CD4-positive, alpha-beta T cell treated with Interleukin-2 at 100 ng/mL for 4 hours (primary cell): ENCODE measurements at places on chromosomes 5 and 9.
A peak's percentile ranks its signal among the peaks of the same experiment; 100 is the strongest.

- DNase-seq, result no peak
These were observed 136.5 kb downstream of the CDK5RAP2 start for GRCh38 chr9:120443489-120443888.

DNA sequence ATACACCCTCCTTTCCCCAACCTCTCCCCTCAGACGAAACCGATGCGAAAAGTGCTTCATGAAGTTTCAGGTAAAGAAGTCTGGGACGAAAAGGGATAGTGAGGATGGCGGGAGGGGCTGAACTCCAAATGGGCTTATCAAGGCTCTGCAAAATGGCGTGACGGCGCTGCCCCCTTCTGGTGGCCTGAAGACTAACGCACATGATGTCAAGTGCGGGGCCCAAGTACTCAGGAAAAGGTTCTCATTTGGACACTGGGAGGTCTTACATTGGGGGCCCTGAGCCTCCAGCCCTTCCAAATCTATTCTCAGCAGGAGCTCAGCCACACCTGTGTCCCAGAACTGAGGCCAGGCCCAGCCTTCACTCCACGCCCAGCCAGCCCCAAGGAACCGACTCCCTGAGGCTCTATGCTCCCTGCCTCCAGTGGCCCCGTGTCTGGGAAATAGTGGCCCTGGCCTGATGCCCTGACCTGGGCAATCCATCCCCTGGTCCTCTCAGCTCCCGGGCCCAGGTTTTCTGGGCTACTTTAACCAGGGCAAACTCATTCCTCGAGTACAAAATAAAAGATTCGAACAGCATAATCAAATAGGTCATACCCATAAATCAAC is 119.9 kb downstream of the KCNIP1 start:
- no peak for DNase-seq

- no peak for DNase-seq
These were observed 15.7 kb upstream of the AQP7 start for GRCh38 chr9:33418090-33418489.

GRCh38 chr9:20988671-20989315 is 42.6 kb downstream of the HACD4 start:
- DNase-seq, result no peak

- peak; percentile 66 for DNase-seq
These were observed 488 bp downstream of the VCP start for GRCh38 chr9:35071814-35072460.

- no peak for DNase-seq
These were observed 69.7 kb upstream of the ABL1 start for GRCh38 chr9:130765137-130766020.

DNA sequence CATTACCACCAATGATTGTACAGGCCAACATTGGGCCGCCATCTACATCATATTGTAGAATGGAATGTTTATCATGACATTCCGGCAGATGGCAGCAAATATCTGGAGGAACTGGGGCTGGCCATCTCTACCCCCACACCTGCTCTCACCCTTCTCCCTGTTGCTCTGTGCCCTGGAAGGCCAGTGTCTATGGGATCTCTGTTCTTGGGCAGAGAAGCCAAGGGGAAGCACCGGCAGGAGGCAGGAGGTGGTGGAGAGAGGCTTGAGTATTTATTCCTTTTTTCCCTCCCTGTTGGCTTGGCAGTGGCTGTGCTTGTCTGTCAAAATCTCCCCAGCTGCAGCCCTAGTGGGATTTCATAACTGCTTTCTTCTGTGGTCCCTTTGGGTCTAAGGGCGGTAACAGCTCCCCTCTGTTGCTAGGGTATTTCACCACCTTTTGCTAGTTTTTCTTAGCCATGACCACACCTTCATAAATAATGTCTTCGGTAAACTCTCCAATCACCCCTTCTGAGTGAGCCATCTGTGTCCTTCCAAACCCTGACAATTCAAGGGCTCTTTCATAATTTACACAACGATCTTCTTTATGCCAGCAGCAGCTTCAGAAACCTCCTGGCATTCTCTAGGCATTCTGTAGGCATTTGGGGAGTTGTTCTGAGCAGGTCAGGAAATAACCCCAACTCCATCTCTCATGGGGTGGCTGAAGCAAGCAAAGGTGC is 225.8 kb downstream of the MELK start:
- DNase-seq, result no peak

DNA sequence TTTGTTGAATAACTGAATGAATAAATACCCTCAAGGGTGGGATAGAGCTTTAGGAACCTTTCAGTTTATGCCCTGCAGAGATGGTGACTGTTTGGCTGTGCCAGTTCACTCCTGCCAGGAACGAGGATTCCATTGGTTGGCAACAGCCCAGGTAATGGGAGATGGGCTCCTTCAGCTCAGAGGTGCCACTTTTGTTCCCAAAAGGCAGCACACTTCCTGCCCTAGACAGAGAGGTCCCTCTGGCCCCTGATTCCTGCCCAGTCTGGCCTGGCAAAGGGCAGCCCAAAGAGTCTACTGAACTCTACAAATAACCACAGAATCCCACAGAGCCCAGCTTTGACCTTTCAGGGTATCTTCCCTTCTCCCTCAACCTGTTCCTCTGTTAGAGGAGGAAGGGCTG is 1.6 kb downstream of the C9orf152 start:
- no peak for DNase-seq

DNA sequence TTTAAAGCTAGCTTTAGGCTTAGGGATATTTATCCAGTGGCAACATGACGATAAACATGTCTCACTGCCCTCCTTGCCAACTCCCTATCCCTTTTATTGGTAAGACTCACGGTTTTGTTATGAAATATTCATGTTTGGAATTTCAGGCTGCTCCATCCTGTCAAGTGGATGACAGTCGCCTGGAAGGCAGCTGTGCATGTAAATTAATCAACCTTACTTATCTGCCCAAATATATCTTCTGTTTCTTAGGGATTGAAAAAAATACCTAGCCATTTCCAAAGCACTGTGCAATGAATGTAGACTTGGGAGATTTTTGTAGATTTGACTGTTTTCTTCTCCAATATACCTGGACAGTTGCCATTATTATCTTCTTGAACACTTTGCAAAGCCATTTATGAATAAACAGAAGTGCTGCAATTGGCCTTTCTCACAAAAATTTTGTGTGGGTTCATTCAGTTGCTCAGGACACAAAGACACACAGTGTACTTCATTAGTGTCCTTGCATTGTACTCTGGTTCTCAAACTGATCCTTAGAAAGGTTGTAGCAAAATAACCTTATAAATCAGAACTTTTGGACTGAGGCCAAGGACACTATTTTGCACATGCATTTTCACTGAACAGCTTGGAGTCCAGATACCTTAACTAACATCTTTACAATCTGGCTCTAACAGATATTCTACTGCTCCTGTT is 889.4 kb upstream of the SEMA6A start:
- no peak for DNase-seq

GRCh38 chr9:130008538-130008937 is 34.5 kb downstream of the FNBP1 start:
- no peak for DNase-seq

DNA sequence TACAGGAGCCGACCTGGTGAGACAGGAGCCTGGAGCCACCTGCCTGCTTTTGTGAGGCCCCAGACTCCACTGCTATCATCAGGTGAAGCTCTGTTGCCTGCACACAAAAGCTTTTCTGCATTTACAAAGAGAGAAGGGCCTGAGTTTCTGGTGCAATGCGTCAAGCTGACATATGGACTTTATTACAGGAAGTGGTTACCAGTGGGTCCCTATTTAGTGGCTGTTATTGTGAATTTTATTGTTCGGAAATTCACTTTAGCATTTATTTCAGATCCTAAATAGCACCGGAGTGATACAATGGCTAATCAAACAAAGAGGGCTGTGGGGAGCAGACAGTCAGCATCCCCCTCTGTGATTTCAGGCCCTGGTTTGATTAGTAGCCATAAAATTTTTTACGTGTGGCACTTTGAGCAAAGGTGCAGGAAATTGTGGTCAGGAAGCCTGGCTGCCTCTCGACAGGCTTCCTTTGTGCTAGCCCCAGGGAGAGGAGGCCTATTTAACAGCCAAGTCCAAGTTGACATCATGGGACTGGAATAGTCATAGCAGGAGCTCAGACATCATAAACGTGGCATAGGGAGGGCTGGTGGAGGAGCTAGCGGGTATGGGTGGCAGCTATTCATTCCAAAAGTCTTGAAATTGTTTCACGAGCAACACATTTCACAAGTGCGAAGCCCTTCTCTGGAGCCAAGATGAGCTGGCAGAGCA is 8.4 kb downstream of the TGFBI start:
- peak; percentile 30 for DNase-seq

GRCh38 chr5:147830035-147830434 is 1.4 kb downstream of the SPINK1 start:
- no peak for DNase-seq

DNA sequence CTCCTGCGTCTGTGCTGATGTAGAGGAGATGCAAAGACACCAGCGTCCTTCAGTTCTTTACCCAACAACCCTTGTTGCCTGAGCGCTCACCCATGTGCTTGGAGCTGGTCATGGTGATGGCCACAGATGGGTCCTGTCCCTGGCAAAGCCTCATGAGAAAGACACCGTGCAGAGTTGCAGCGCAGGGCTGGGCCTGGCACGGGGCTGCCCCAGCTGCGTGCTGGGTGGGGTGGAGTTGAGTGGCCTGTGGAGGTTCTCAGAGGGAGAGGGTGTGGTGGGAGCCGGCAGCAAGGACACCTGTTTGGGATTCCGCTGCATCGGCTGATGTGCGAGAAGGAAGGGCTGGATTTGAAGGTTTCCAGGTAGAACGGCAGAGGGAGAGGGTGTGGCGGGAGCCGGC is 125.2 kb upstream of the CACNA1B start:
- no peak for DNase-seq

DNA sequence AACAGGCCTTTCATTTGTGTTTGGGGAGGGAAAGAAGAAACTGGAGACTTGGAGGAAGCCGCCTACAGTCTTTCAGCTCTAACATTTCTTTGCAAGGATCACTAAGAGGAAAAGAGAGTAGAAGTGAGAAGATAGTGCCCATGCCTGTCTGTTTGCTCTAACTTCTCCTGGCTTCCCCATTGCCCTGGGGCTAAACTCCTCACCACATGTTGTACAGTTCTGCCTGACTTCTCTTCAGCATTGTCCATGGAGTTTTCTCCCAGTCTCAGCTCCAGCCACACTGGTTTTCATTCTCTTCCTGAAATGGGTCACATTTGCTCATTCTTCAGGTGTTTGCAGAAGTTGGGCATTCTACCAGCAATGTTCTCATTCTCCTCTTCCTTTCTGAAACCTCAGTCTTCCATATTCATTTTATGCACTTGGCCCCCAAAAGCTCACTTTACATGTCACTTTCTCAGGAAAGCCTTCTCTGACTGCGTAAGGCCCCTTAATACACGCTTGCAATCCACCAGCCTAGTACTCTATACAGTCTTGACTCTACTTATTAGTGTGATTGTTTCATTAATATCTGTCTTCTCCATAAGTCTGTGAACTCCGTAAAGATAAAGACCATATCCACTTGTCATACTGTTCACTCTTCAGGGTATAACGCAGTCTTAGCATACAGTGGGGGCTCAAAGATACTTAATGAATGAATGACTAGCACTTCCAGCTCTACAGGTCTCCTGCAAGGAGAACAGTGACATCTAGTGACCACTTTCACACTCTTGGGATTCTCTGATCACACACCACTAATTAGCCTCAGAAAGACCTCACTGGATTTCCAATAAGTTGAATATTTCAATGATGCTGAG is 40.2 kb upstream of the TRIM32 start:
- DNase-seq, result no peak

- no peak for DNase-seq
These were observed 87.2 kb downstream of the ATPSCKMT start for GRCh38 chr5:10162468-10162867.

GRCh38 chr5:134004626-134005416 is at the start of gene VDAC1:
TSS of gene VDAC1 (minus strand) at chr5:134004975. CDS start at chr5:133993012, 11,963 bp downstream.
- peak; percentile 80 for DNase-seq

GRCh38 chr9:99221621-99222415 is at the start of the genes ALG2 and SEC61B:
TSS of gene ALG2 (minus strand) at chr9:99221942. CDS start at chr9:99221894, 48 bp downstream.
TSS of gene SEC61B (plus strand) at chr9:99222282. CDS start at chr9:99222364, 82 bp downstream.
- peak; percentile 92 for DNase-seq

GRCh38 chr5:98463676-98464075 is 309.8 kb upstream of the RGMB start:
- DNase-seq, result no peak

GRCh38 chr5:107513337-107514085 is 157.2 kb downstream of the EFNA5 start:
- no peak for DNase-seq

- no peak for DNase-seq
These were observed 599 bp downstream of the RAD1 start for GRCh38 chr5:34914671-34915138.

GRCh38 chr9:16010221-16010620 is 457.4 kb downstream of the CCDC171 start:
- DNase-seq, result no peak

GRCh38 chr5:145104106-145104505 is 731.0 kb downstream of the PRELID2 start:
- no peak for DNase-seq

GRCh38 chr5:172342918-172343317 is 59.4 kb upstream of the UBTD2 start:
- DNase-seq, result no peak

DNA sequence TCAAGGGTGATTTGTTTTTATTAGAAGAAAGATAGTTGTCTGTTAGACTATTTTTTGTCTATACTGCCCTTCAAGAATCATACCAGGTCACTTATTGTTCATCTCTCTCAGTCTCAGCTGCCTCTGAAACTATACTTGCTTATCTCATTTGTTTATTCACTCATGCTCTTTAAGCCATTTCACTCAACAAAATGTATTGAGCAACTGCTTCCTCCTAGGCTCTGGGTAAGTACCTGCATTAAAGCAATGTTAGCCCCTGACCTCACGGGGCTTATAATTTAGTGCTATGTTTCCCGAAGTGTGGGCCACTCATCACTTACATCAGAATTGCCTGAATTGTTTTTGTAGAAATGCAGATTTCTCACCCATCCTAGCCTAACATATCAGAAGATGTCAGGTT is 100.9 kb downstream of the DPYSL3 start:
- no peak for DNase-seq

GRCh38 chr5:82789095-82789494 is 288.1 kb downstream of the TMEM167A start:
- DNase-seq, result no peak

GRCh38 chr5:74586856-74587255 is 53.7 kb downstream of the ENC1 start:
- no peak for DNase-seq

- no peak for DNase-seq
These were observed 16.3 kb downstream of the CARD19 start for GRCh38 chr9:93112116-93112863.

- DNase-seq, result no peak
These were observed 18.3 kb downstream of the PSAT1 start for GRCh38 chr9:78314953-78315870.

- DNase-seq, result no peak
These were observed 23.7 kb upstream of the CTNNAL1 start for GRCh38 chr9:109036744-109037680.

DNA sequence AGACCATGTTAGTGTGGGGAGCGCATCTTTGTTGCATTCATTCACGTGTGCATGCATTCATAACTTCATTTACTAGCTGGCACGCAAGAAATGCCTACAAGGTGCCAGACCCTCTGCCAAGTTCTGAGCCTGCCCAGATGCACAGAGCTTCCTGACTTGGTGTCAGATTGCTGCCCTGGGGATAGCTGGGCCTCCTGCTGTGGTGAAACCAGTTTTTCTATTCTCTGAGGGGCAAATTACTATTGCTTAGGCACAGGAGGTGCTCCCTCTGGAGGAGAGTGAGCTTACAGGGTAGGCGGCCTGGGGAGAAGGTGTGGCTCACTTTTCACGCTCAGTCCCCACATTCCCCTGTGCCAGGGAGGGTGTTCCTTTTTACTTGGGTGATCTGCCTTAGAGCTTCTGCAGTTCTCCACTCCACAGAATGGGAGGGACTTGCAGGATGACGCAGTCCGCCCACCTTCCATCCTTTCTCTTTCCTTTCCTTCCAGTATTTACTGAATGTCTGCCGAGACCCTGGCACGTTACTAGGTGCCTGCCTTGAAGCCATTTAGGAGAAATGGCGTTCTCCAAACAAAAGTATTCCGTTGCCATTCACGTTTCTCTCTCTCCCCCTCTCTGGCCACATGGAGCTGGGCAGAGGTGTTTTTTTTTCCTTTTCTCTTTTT is 27.9 kb upstream of the CTNNA1 start:
- DNase-seq, result no peak
